AML-193 (cell line): ENCODE measurements at places on chromosomes 5 and 9.

GRCh38 chr9:124078641-124079040 lies 67.1 kb downstream of the LHX2 start:
- DNase-seq = no peak

- no peak for DNase-seq
Observed at GRCh38 chr5:96648593-96648992, 13.6 kb upstream of the CAST start.

- DNase-seq = no peak
Observed at GRCh38 chr5:44809956-44810420, 1.2 kb downstream of the MRPS30 start.

DNA sequence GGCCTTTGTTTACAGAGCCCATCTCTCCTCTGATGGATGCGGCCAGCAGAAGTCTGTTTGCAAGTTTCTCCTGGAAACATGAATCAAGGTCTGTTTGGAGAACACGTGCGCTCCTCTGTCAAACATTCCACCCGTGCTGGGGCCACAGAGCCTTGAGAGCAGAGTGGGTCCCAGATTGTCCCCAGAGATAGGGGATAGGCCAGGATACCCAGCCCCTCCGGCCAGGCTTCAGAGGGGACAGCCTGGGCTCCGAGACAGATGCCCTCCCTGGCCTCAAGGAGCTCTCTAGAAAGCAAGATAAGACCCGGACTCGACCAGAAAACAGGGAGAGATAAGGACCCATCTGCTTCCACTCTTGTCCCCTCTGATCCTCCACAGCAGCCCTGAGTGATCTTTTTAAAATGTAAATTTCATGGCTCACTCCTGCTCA lies 40.4 kb upstream of the HAND1 start:
- DNase-seq = no peak

- no peak for DNase-seq
Observed at GRCh38 chr5:1477341-1477740, 32.1 kb upstream of the SLC6A3 start.

GRCh38 chr5:91257301-91257700 lies 125.8 kb downstream of the ARRDC3 start:
- DNase-seq = no peak

- no peak for DNase-seq
Observed at GRCh38 chr9:16179566-16179965, 626.7 kb downstream of the CCDC171 start.

DNA sequence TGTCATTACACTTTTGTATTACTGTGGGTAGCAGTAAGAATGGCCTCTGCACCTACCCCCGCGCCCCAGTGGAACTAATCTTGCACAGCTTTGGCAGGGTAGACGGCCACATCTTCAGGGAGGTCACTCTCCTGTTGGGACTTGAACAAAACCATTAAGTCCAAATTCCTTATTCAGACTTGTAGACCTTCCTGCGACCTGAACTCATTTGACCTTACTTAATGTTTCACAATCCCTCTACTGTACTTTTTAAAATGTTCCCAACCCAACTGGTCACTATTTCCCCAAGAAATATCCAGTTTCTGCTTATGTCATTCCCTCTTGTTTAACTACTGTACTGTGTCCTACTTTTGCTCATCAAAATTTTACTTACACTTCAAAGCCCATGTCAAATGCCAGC lies 5.3 kb upstream of the FAM120AOS start:
- DNase-seq = no peak
